ENCODE measurements at places on chromosomes 6 and 20. TPM values are rescaled to one million over a fixed set of nuclear protein-coding genes. Genes with fewer than 3 reads are reported as not detected.

RSPH4A gene
- total RNA-seq = under 0.01 TPM

MROH8 gene
- under 0.01 TPM for total RNA-seq

ZSCAN23 gene
- 0.53 TPM for total RNA-seq

SYCP2 gene
- total RNA-seq = not detected

CLPSL2 gene
- total RNA-seq = not detected

APOBEC2 gene
- not detected for total RNA-seq

XPO5 gene
- total RNA-seq = 18.5 TPM

SAPCD1 gene
- 1.8 TPM for total RNA-seq

LGSN gene
- not detected for total RNA-seq

PRDM1 gene
- total RNA-seq = 1.8 TPM

RIMS4 gene
- not detected for total RNA-seq

LPA gene
- not detected for total RNA-seq

KIF6 gene
- 1.4 TPM for total RNA-seq
